ENCODE measurements at places on chromosomes 16 and 17. TPM values are rescaled to one million over a fixed set of nuclear protein-coding genes. Genes with fewer than 3 reads are reported as not detected.

DNA sequence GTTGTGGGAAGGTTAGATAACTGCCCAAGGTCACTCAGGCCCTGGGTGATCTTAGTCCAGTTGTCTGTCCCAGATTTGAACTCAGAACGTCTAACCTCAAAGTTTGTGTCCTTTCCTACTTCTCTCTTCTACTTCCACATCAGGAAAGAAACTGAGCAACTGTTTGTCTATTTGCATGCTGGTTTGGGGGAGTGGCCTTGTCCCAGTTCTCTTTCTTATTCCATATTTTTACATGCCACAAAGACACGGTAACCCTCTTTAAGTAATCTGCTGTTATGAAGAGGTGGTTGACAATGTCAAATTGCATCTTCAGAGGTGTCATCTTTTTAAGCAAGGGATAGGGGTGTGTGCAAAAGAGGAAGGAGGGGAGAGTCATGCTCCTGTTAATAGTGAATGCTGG, 432.5 kb downstream of the HS3ST3B1 start:
- peaks cover 30% of the 10 kb centered on the region for H3K4me1 ChIP-seq
- no peaks in the 10 kb centered on the region for H3K27me3 ChIP-seq
- no peak overlapping the region for H3K4me3 ChIP-seq
- H3K27ac ChIP-seq: no peak overlapping the region

DNA sequence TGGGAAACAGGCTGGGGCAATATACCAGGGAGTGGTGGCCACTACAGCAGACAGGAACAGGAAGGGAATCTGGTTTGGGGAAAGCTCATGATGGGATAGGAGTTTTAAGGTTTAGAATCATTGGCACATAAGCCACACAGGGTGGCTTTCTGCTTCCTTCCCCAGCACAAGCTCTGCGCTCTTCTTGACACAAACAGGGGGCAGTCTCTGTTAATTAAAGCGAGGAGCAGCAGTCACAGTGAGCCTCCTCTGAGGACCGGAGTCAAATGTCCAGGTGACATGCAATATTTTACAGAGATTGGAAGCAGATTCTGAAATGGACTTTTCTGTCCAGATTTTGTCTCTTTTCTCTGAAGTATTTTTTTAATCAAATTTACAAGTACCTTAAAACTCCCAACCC, 2.8 kb upstream of the SHISA9 start:
- H3K36me3 ChIP-seq: no peaks in the 10 kb centered on the region
- H3K27ac ChIP-seq: no peak overlapping the region
- H3K27me3 ChIP-seq: peaks cover 77% of the 10 kb centered on the region
- H3K4me1 ChIP-seq: no peaks in the 10 kb centered on the region

DNA sequence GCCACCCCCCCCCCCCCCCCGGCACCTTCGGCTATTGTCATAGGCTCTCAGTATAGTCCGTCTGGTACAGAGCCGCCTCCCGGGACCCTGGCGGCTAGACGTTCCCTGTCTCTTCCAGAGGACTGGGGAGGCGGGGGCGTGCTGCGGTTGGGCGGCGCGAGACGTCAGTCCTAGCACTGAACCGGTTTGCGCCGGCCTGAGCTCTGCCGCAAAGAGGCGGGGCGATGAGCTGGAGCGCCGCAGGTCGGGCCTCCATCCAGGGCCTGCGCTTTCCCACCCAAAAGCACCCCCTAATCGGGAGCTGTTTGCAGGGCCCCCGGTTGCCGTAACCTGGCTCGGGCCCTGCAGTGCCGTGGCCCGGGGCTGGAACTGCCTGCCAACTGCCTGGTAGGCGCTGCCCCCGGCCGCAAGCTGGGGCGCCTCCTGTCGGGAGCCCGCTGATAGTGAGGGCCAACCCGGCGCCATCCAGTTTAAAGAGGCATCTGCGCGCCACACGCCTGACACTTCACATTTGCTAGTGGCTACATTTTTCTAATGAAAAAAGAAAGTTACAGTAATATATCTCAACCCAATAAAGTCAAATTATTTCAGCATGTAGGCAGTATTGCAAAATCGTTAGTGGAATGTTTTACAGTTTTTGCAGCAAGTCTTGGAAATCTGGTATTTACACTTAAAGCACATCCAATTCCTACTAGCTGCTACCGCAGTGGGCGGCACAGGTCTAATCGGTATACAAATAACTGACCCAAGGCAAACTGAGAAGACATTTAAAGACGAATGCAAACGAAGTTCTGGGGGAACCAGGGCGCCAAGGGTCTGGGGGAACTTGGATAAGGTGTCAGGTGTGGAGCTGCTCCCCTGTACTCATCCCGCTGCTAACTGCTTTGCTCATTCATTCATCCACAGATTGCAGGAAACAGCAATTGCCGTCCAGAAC, 753 bp upstream of the USP22 start:
- peaks cover 28% of the 10 kb centered on the region for H3K4me1 ChIP-seq
- peaks cover 8% of the 10 kb centered on the region for H3K36me3 ChIP-seq
- DNase-seq: peak; percentile 89

DNA sequence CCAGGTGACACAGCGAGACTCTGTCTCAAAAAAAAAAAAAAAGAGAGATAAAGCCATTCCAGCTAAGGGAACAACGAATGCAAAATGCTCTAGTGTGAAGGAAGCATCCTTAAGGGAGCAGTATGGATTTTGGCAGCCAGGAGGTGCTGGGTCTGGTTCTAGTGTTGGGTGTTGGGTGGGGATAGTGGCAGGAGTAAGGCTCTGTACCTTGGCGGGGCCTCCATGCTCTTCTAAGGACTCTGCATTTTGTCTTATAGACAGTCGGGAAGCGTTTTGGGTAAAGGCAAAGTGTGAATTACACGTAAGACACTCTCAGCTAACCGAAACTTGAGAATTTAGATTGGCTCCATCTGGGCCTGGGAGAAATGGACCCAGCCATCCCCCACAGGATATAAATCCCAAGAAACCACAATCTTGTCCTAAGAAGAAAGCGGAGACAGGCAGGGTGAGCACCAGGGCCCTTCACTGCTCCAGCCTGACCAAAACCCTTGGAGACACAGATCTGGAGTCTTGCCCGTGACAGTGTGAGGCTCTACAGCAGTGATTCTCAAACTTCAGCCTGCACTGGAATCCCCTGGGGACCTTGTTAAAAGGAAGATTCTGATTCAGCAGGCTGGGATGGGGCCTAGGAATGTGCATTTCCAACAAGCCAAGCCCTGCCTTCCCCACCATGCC, 33.1 kb upstream of the PHB1 start:
- H3K27me3 ChIP-seq: peaks cover 5% of the 10 kb centered on the region
- no peak for DNase-seq
- no peaks in the 10 kb centered on the region for H3K36me3 ChIP-seq
- H3K4me1 ChIP-seq: peaks cover 70% of the 10 kb centered on the region
- no peak overlapping the region for H3K27ac ChIP-seq

DNA sequence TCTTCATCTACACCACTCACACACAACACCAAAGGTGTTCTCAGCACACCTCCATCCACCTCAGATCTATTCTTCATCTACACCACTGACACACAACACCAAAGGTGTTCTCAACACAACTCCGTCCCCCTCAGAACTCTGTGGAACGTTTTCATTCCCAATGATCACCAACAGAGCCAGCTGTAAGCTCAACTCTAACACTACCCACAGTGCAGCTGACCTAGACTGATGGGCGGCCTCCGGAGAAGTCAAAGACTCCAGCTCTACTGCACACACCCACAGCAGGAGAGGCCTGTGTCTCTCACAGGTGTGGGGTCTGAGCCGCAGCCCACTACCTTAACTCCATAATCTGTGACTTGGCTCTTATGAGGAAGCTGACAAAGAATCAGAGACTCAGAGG, 50.7 kb downstream of the ANKRD11 start:
- no peak overlapping the region for H3K4me3 ChIP-seq
- peak overlapping the region; percentile 0 for H3K27ac ChIP-seq
- H3K4me1 ChIP-seq: peaks cover 76% of the 10 kb centered on the region
- peaks cover 6% of the 10 kb centered on the region for H3K36me3 ChIP-seq
- DNase-seq: no peak

GRCh38 chr17:43383826-43384475, 14.8 kb upstream of the ARL4D start:
- H3K27ac ChIP-seq: no peak overlapping the region
- H3K36me3 ChIP-seq: peaks cover 5% of the 10 kb centered on the region
- no peak for DNase-seq
- peak overlapping the region; percentile 24 for H3K4me3 ChIP-seq
- no peaks in the 10 kb centered on the region for H3K27me3 ChIP-seq

DNA sequence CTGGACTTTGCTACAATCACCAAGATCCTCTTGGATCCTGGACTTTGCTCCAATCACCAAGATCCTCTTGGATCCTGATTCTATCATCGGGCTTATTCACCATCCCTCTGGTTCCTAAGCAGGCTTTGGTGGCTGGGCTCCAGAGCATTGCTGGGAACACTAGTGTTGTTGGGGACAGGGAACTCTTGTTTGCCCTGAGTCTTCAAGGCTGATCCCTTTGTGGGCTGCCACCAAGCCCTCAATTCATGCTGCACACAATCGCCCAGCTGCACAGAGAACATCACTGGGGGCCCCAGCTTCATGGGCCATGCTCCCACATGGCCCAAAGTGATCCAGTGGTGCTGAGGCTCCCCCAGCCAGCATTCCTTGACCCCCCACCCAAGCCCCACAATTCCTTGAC, 88.3 kb downstream of the TMEM132E start:
- no peaks in the 10 kb centered on the region for H3K36me3 ChIP-seq
- no peak overlapping the region for H3K4me3 ChIP-seq
- peaks cover 50% of the 10 kb centered on the region for H3K27me3 ChIP-seq
- peaks cover 6% of the 10 kb centered on the region for H3K4me1 ChIP-seq
- DNase-seq: no peak
- H3K27ac ChIP-seq: no peak overlapping the region

GRCh38 chr17:64506576-64507412, at the start of gene CEP95:
CEP95 (plus strand) TSS chr17:64506977; CDS start chr17:64507098, 121 bp downstream.
- peaks cover 48% of the 10 kb centered on the region for H3K36me3 ChIP-seq
- peak within 1 kb of the TSS; percentile 100 for H3K27ac ChIP-seq
- peak within 1 kb of the TSS; percentile 100 for H3K4me3 ChIP-seq
- peaks cover 60% of the 10 kb centered on the region for H3K4me1 ChIP-seq

The CCR7 gene
- 0.33 TPM for total RNA-seq

- no peak for DNase-seq
- peaks cover 19% of the 10 kb centered on the region for H3K36me3 ChIP-seq
- peak overlapping the region; percentile 97 for H3K4me3 ChIP-seq
- peak overlapping the region; percentile 98 for H3K27ac ChIP-seq
Measured at GRCh38 chr17:48543107-48543853, 1.6 kb downstream of the HOXB2 start.

The NACA2 gene
- total RNA-seq: not detected

DNA sequence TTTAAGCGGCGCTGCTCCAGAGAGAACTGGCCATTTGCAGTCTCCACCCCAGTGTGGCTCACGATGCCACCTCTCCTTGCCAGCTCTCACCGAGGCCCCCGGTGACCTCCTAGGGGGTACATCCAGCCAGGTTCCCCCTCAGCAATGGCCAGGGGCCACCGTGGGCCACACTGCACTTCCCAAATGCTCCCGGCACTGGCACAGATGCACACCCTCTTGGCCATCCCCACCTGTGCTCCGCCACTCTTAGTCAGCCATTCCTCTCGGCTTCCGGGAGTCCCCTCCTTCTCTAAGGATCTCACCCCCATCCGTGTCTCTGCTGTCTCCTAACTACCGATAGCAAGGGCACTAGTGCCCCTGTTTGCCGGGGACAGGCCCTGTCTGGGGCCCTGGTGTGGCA, 25.8 kb downstream of the MLYCD start:
- no peaks in the 10 kb centered on the region for H3K27me3 ChIP-seq
- H3K4me3 ChIP-seq: no peak overlapping the region
- no peak overlapping the region for H3K27ac ChIP-seq
- peaks cover 22% of the 10 kb centered on the region for H3K4me1 ChIP-seq
- no peak for DNase-seq

DNA sequence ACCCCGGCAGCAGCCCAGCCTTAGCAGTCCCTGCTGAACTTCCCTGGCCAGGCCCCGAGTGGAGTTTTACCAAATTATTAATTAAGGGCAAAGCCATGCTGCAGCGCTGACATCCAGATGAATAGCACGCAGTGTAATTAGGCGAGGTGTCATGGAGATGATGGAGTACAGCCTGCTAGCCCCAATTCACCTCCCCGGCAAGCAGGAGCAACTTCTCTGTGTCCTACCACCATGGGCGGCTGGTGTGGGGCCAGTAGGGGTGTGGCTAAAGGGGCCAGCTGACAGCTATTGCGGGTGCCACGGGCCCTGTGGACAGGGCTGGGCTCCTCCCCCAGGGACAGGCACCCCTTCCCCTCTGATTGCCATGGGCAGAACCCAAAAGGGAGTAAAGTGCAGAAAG, 24.5 kb downstream of the ENDOV start:
- H3K27me3 ChIP-seq: peaks cover 32% of the 10 kb centered on the region
- no peak for DNase-seq

The TMEM235 gene
- total RNA-seq: not detected

DNA sequence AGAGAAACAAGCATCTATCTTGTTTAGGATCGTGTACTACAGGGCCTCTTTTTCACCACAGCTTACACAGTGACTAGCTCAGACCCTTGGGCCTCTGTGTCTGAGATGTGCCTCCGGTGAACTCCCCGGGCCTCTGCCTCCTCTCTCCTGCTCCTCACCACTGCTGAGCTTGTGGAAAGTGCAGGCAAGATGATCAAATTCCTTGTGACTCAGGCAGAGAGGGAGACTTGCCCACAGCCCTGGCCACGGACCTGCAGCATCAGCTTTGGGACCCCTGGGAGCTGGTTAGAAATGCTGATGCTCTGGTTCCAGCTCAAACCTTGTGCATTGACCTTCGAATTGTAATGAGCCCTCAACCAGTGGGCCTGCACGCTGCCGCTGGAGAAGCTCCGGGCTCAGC, 79.8 kb downstream of the ZDHHC7 start:
- no peak for DNase-seq
- no peaks in the 10 kb centered on the region for H3K36me3 ChIP-seq
- H3K4me1 ChIP-seq: peaks cover 12% of the 10 kb centered on the region
- H3K27ac ChIP-seq: no peak overlapping the region
- H3K27me3 ChIP-seq: no peaks in the 10 kb centered on the region

Data from neural crest cell (in vitro differentiated cells).